ENCODE measurements at places on chromosomes 2 and 18.

GRCh38 chr2:124798551-124798950 lies 773.5 kb downstream of the CNTNAP5 start:
- no peak for DNase-seq

DNA sequence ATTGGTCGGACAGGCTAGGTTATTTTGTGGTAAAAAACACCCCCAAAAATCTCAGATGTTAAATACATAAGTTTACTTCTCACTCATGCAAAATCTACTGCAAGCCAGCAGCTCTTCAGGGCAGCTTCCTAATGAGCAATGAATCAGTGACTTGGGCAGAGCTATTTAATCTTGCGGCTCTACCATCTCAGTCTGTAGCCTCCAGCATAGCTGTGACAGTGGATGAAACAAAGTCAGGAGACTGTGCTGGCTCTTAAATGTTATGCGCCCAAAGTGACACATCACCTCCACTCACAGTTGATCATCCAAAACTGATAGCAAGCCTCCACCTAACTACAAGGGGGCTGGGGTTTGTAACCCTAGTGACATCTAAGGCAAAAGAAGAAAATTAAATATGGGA lies 571.9 kb downstream of the METTL4 start:
- no peak for DNase-seq

GRCh38 chr18:69876490-69876889 lies 71.2 kb downstream of the CD226 start:
- no peak for DNase-seq

- DNase-seq: no peak
Measured at GRCh38 chr18:79384834-79385233, 10.9 kb upstream of the NFATC1 start.

GRCh38 chr2:205858881-205859441 lies 176.7 kb downstream of the NRP2 start:
- no peak for DNase-seq

DNA sequence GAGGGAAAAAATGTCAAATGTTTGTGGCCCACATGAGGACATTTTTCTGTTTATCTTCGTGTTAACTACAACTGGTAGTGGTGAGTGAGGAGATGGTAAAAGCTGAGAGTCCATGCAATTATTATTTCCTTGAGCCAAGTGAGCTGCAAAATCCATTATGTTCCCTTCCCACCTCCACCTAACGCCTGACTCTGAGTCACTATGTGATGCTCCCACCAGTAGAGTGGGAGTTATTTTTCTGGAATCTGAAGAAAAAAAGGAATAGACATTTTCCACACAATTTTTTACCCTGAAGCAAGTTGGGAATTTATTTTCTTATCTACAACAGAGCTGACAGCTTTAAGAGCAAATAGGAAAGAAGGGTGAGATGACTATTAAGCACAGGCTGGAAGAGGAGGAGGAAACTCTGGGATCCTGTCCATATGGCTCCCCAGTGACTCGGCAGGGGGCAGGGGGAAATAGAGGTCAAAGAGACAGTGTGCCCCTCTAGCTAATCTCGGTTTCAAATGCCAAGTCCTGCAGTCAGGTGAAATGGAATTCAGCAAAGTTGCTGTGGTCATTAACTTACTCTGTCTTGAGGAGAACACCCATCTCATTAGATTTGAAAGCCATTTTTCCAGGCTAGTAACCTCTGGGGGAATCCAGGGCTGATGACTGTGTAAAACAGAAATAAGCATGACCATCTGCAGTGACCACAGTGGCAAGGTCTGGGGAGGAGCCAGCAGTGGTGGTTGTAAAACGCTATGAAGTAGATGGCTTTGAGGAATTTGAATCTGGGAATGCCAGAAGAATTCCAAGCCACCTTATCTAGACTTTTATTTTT lies 463.9 kb downstream of the STK39 start:
- no peak for DNase-seq

- no peak for DNase-seq
Measured at GRCh38 chr2:212921061-212921460, 230.4 kb downstream of the IKZF2 start.

- DNase-seq: no peak
Measured at GRCh38 chr2:71906357-71906973, 241.2 kb downstream of the CYP26B1 start.
